ENCODE measurements at places on chromosomes 1 and 21.

GRCh38 chr1:51750729-51751128 lies 127.8 kb downstream of the NRDC start:
- no peak for DNase-seq

- DNase-seq = no peak
Observed at GRCh38 chr1:78280626-78281025, 210.1 kb upstream of the PTGFR start.

DNA sequence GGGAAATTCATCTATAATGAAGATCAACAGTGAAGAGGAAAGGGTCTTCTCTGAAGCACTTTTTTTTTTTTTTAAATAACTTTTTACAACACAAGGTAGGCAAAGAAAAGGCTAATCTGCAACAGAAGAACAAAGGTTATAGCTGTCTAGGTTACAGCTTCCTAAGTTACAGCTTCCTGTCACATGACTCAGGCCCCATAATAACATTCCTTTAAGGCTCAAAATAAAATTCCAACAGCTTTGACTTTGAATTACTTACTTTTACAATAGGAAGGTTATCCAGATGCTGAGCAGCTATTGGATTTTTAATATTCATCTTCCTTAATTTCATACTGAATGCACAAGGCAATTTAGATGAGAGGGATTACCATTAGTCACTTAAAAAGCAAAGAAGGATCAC lies 40.4 kb upstream of the TMEM61 start:
- DNase-seq = no peak

- no peak for DNase-seq
Observed at GRCh38 chr1:220092694-220093093, 1.2 kb upstream of the IARS2 start.

- DNase-seq = no peak
Observed at GRCh38 chr1:67078291-67078690, 24.3 kb upstream of the SLC35D1 start.

DNA sequence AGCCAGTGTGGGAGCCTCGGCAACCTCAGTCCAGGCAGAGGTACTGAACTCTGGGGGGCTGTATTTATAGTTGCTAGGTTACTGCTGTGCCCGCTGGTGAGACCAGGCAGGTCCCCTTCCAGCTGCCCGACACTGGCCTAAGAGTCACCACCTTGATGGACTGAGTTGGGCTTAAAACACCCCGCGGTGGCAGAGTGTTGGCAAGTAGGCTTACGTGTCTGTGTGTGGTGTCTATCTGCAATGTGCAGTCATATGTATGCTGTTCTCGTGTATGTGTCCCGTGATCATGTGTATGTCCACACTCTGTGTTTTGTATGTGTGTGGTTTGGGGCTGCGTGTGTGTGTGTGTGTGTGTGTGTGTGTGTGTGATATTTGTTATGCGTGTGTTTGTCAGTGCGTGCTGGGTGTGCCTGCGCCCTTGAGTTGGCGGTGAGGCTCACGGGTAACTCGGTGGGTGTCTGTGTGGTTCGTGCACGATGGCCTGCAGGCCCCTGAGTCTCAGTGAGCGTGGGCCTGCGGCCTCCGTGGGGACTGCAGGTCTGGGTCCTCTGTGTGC lies 65.5 kb downstream of the MEF2D start:
- no peak for DNase-seq

GRCh38 chr1:231628207-231628876 lies 1.8 kb downstream of the DISC1 start:
- DNase-seq = no peak

- no peak for DNase-seq
Observed at GRCh38 chr1:10529765-10530164, 55.0 kb downstream of the PEX14 start.

DNA sequence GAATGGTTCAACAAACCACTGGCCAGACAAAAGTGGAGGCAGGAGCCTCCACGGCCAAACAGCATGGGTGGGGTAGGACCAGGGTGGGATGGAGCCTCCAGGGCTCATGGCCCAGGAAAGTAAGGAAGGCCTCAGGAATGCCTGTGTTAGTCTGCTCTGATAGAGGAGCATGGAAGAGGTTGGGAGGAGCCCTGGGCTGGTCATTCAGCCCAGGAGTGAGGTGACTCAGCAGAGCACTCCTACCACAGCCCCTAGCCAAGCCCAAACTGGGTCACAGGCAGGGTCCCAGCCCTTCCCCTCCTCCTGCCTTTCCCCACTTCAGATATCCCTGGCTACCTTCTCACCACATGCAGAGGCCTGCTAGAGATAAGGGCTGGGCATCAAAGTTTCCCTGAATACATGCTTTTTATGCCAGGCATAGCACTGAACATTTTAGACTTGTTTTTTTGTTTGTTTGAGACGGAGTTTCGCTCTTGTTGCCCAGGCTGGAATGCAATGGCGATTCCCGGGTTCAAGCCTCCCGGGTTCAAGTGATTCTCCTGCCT lies 3.1 kb upstream of the SHISA4 start:
- no peak for DNase-seq

GRCh38 chr1:85189120-85189519 lies 11.7 kb downstream of the SYDE2 start:
- DNase-seq = no peak

DNA sequence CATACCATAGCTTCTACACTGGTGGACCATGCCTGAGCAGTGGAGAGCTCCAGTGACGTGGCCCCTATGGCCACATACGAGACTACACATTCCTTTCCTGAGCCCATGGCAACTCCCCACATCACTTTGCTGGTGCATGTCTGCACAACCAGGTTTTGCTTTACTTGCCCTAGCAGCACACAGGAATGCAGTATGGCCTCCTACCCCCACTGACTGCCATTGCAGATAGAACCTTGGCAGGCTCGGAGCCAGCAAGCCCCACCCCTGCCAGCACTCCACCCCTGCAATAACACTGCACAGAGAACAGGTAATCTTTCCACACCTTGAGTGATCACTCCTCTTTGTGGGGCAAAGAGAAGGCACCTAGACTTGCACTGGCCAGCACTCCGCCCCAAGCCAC lies 531.9 kb upstream of the CAMK1G start:
- no peak for DNase-seq

GRCh38 chr1:44636688-44637598 lies 37.3 kb downstream of the TMEM53 start:
- no peak for DNase-seq

DNA sequence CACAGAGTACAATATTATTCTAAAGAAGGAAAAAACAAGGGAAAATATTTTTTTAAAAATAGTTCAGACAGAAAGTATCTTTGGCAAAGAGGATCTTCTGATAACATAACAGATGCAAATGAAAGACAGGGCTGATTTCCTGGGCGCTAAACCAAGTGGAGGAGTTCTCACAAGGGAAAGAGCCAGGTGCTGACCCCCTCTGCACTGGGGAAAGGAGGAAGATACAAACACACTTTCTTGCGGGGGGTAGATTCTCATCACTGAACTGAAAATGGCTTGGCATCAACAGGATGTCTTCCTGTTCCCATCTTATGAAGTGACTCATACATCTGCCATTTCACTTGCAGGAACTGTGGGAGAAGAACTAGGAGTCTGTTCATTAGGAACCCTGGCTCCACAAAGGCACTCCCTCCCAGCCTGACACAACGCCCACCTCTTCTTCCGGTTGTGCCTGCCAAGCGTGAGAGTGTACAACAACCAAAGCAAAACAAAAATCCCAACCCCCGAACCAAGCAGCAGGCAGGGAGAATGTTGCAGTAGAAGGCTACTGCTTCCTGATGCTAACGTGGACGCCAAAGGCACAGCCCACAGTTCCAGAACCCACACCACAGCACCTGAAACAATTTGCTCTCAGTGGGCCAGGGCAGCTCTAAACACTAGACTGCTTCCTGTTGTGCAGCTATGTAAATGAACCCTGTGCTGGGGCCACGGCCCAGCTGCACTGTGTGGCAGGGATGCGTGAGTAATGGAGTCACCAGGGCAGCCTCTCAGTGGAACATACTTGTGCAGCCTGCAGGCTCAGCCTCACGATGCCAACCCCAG lies 51.0 kb downstream of the GADD45A start:
- DNase-seq = no peak

DNA sequence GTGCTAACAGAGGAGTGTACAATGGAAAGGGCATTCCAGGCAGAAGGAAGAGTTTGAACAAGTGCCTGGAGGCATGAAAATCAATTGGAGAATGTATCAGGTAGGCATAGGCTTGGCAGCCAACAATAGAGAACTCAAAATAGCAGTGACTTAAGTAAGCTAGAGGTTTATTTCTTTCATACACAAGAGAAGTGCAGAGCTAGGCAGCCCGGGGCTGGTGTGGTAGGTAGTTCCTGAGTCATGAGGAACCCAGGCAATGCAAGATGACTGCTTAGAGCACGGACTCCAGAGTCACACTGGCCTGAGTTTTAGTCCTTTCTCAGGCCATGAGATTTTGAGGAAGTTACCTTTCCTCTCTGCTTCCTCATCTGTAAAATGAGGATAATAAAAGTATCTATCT lies 74.8 kb upstream of the LRRN2 start:
- DNase-seq = no peak

DNA sequence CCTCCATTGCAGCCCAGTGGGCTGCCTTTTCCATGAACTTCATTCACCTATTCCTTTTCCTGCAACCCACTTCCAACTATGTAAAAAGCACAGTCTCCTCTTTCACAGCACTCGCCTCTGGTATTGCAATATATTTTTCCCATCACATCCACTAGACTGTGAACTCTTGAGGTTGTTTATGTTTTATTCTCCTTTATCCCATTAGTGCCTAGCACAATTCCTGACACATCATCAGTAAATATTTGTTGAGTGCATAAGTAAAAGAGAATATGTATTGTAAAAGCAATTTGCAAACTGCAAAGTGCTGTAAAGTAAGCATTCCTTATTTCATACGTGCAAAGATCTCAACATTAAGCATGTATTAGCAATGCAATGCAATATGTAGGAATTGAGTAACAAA lies 27.9 kb upstream of the NRIP1 start:
- no peak for DNase-seq

DNA sequence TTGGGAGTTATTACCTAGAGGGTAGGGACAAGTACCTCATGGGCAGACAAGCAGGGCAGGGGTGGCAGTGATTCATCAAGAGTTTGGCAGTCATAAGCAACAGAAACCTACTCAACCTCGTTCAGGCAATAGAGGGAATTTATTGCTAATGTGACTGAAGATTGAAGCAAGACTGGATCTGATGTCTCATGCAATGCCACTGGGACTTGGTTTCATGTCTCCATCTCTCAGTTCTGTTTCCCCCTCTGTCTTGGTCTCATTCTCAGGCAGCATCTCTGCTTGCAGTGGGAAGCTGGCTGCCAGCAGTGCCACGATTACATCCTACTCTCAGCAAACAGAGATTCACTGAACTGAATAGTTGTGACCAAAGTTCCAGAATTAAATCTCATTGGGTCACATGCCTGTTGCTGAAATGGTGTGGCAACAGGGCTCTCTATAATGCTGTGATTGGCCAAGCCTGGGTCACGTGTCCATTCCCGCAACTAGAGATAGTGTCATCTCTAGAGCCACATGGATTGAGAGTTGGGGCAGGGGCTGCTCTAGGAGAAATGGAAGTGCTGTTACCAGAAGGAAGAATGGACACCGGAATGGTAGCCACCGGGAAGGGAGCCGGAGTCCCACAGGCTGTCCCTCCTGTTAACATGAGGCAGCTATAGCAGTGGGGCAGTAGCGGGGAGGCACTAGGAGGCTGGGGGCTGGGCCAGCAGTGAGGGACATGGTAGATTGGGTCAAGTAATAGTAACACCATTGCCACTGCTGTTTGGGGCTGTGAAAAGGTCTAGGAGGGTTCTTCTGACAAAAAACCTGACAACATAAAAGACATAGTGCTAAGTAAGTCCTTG lies 3.9 kb upstream of the CDC42 start:
- no peak for DNase-seq

DNA sequence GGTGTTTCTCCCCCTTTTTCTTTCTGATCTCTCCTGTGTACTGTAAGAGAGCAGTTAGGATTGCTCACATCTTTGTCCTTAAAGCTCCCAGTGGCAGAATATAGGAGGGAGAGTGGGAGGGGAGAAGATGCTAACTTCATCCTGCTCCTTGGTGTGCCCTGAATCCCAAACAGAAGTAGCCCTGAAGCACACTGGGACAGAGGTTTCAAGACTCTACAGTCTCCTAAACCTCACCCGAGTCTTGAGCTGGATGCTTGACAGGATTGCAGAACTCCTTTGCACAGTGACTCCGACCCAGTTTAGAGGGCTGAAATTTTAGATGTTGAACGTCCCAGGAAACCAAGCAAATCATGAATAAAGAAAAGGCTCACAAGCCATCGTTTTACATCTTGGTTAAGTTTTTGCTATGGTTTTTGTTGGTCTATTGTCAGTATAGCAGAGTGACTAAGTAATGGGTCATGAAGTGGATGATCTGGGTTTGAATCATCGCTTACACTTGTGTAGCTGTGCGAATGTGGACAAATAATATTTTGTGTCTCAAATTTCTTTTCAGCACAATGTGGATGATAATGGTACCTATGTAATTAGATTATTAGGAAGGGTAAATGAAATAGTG lies 37.5 kb downstream of the XCL2 start:
- no peak for DNase-seq

- DNase-seq = no peak
Observed at GRCh38 chr21:35368326-35368725, 319.2 kb upstream of the RUNX1 start.

DNA sequence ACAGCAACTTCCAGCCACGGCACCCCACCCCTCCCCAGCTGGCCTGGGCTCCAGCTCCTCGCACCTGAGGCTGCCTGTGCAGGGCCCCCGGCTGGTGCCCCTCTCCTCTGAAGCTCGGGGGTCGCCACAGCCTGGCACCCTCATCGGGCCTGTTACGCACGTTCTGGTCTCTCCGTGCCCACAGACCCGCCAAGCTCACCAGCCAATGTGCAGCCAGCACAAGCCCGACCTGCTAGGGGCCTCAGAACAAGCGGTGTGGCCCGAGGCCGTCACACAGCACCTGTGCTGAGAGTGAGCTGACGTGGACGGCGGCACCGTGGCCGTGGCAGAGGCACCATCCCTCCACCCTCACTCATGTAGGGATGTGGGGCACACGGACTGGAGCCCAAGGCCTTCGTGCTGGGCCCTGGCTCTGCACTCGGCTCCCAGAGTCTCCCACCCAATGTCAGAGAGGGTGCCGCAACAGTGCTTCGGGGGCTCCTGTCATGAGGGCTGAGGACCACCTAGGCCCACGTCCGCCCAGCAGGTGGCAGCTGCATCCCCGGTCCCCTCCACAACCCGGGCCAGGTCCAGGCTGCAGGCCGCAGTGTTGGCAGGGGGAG lies 4.4 kb upstream of the SAMD11 start:
- DNase-seq = no peak

DNA sequence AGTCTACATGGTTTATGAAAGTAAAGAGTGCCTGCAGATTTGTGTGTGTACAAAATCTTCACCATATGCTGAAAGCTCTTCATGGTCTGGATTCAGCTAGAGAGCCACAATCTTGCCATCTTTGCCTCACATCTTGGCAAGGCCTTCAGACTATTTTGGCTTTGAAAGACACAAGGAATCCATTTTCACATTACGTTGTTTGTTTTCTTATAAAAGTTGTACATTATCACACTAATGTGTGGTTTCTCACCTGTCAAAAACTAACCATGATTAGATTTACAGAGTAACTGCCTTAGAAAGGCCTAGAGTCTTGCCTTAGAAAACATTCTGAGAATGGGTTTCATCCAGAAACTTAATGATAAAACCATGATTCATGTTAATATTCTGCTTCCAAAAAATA lies 494.6 kb downstream of the NEGR1 start:
- no peak for DNase-seq

- DNase-seq = no peak
Observed at GRCh38 chr1:112675728-112676381, 1.4 kb downstream of the MOV10 start.

GRCh38 chr1:121517586-121518230 lies 332.9 kb downstream of the SRGAP2C start:
- no peak for DNase-seq

GRCh38 chr1:99003581-99004253 lies 944 bp downstream of the PLPPR5 start:
- no peak for DNase-seq
